ENCODE measurements at places on chromosomes 13 and 19.

- DNase-seq = no peak
These were observed 41.2 kb upstream of the KLF2 start for GRCh38 chr19:16283210-16284061.

GRCh38 chr13:42720113-42720857 is 61.1 kb upstream of the FAM216B start:
- peak; percentile 93 for DNase-seq

DNA sequence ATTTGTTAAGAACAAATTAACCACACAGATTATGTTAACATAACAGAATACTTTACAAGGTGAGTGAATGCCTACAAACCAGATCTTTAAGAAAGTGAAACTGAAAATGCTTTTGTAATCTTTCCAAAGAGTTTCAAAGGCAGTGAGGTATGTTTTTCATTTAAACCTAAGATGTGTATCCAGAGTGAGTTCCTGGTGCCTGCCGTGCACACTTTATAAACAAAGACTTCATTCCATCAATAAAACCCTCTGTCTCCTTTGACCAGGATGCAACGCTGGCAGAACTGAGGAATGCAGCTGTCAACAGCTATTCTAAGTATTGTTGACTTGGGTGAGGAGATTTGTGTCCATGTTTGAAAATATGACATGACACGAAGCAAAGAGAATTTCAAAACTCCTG is 344.6 kb downstream of the DNAJC15 start:
- no peak for DNase-seq

DNA sequence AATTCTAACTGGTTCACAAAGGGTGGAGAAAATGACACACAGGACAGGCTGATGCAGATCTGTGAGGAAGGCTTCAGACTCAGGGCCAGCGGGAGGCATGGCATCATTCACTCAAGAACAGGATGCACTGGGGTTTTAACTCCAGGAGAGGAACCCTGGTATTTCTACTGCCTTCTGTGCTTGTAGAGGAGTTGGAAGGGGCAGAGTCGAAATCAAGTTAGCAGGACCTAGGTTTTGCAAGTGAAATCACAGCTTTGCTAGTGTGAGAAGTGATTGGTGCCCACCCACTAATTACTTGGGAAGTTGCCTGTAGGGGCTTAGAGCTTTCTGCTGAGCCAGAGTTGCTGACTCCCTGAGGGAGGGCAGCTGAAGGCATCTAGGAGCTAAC is 92.7 kb downstream of the AKAP11 start:
- no peak for DNase-seq

DNA sequence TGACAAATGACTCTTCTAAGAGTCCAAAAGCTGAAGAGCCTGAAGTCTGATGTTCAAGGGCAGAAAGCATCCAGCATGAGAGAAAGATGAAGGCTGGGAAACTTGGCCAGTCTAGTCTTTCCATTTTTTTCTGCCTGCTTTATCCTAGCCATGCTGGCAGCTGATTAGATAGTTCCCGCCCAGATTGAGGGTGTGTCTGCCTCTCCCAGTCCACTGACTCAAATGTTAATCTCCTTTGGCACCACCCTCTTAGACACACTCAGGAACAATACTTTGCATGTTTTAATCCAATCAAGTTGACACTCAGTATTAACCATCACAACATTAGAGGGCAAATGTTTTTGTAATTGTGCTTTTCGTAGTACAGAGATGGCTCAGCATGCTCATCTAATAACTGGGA is 267.5 kb upstream of the KLHL1 start:
- no peak for DNase-seq

DNA sequence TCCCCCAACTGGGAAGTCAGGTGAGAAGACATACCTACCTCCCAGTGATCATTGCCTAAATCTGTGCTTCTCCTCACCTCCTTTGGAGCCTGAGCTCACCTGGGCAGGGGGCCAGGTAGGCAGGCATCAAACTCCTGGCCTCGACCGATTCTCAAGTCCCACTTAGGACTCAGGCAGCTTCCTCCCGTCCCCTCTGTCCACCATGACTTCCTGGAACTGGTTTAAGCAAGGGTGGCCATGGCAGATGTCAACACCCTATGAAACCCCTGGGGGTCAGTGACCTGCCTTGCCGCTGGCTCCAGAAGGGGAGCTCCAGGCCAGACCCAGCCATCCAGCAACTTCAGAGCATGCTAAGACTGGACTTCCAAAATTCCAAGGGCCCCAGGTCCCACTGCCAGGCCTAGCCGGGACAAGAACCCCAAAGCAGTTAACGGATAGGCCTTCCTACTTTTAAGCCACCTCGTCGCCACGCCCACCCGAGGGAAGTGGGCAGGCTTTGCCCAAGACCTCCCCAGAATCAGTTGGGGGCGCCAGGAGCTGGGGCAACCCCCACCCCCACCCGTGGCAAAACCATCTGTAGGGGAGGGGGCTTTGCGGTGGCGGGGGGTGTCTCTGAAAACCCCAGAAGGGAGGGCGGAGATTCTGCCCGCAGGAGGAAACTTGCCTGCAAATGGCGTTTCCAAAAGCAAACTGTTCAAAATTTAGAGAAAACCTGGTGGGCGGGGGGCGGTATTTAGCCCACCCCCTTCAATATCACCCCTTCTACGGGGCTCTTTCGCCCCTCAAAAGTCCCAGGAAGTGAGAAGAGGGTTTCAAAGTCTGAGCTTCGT is 657 bp downstream of the PLIN3 start:
- DNase-seq = no peak

All from GM04504 (cell line).